ENCODE measurements at places on chromosomes 6 and 20.

DNA sequence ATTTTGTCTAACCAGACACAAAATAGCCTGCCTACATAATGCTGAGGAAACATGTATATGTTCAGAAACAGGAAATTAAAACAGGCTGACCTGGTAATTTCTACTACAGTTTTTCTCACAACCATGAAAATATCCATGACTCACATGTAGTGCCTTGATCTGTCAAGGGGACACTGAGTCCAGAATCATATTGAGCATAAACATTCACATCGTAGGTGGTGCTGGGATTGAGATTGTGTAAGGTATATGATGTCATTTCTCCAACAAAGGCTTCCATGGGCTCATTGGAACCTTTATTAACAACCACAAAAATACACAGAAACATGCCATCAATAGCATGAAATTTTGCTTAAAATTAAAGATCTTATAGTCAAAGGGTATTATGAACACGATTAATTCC is 80.9 kb downstream of the COL12A1 start:
- DNase-seq, result no peak

DNA sequence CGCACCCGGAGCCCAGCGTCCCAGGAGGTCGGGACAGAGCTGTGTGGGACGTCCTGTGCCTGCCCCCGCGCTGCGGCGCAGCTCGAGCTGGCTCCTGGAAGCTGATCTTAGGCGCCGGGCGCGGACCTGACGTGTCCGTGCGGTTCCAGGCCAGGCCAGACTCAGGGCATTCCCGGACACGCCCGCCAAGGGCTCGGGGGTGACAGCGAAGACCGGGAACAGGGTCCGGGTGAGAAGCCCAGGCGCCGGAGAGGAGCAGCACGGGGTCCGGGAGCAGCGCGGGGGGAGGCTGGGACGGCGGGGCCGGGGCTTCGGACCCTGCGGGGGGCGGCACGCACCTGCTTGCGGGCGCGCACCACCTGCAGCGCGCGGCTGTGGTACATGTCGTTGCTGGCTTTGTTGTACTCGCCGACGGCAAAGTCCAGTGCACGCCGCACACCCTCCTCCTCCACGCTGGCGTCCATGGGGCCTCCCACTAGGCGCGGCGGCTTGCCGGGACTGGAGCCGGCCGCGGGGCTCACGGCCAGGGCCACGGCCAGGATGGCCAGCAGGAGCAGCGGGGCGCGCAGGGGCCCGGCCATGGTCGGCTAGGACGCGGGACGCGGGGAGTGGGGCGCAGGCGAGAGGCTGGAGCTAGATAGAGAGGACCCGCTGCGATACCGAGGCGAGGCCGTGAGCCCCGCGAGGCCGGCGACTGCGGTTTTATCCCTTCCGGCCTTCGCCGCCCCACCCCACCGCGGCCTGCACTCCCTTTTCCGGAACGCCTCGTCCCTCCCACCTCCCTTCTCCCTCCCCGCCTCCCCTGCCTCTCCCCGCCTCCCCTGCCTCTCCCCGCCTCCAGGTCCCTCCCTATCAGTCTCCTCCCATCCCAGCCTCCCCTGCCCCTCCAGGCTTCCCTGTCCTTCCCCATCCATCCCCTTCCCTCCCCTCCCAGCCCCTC is at the start of gene CST3:
Gene CST3, minus strand, starts transcription at position 674 of the 940 bp plus-strand sequence. Its CDS starts 93 bp downstream, at position 581.
- DNase-seq, result no peak

GRCh38 chr6:124441450-124441849 is 520.8 kb upstream of the RNF217 start:
- no peak for DNase-seq

GRCh38 chr6:99013145-99013544 is 65.4 kb upstream of the FBXL4 start:
- DNase-seq, result no peak

DNA sequence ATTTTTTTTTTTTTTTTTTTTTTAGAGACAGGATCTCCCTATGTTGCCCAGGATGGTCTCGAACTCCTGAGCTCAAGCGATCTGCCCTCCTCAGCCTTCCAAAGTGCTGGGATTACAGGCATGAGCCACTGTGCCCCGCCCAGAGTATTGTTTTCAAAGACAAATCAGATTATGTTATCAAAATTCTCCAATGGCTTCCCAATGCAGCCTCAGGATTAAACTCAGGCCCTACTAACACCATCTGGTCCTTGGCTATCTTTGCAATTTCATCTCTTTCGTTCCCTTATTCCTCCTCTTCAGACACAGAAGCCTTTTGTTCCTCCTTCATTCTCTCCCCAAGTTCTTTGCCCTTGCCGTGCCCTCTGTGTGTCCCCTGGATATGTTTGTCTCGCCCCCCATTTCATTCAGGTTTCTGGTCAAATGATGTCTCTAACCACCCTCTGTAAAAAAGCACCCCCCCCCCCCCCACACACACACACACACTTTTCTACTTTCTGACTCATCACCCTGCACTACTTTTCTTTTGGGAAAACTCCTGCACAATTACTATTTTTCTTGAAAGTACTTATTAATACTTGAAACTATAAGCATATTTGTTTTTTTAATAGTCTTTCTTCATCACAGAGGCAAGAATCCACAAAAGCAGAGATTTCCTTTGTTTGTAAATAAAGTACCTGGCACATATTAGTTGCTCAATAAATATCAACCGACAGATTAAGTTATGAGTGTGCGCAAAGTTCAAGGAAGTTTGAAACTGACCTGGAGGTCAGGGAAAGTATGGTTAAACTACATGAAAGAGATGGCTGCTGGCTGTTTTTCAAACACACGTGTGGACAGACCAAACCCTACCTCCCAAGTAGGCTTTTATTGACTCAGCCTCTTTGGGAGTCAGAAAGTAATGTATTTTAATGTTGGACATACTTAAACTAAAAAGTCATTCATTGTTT is 16.7 kb downstream of the BTN1A1 start:
- DNase-seq, result no peak

- no peak for DNase-seq
Measured at GRCh38 chr6:56984361-56984760, 29.5 kb downstream of the BEND6 start.

- DNase-seq, result no peak
Measured at GRCh38 chr20:62548471-62548870, 72.7 kb upstream of the GATA5 start.

- no peak for DNase-seq
Measured at GRCh38 chr6:40819182-40819834, 219.7 kb downstream of the UNC5CL start.

DNA sequence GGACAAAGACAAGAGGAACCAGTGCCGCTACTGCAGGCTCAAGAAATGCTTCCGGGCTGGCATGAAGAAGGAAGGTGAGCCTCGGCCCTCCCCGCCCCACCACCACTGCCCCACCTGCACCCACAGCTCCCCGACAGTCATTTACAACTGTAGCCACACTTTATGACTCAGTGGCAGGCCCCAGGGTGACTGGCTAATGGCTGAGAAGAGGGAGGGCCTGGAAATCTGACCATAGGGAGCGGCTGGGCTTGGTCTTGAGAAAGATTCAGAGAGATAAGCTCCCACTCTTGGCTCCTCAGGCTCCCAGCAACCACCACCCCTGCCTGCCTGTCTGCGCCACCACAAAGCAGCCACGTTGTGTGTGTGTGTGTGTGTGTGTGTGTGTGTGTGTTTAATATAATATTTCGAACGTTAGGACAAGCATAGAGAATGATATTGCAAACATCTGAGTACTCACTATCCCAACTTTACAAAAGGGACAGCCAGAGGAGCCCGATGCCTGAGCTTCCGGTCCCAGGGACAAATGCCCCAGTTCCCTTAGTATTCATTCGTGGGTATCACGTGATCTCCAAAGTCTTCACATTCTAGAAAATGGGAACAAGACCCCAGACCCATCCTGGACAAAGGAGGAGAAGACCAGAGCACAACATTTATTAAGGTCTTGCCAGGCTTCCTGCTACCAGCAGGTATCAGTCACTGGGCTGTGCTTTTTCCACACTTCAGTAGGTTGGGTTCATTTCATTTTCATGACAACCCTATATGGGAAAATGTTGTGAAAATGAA is 52.1 kb downstream of the HNF4A start:
- no peak for DNase-seq

GRCh38 chr6:53236241-53236640 is 87.6 kb upstream of the GCM1 start:
- no peak for DNase-seq

DNA sequence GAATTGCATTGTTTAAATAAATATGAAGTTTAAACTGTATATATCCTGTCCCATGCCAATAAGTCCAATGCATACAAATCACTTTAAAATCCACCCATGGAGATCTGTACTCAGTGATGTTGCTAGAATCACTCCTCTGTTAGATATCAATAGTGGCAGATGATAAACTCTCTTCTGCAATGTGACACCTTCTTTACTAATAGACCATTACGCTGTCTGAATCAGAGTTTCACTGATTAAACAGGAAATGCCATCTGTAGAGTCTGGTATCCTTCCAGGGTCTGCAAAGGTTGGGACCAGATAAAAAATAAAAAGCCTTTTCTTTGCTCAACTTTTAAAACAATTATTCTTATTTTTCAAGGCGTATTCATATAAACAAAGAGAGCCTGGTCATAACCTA is 134.5 kb downstream of the EDN3 start:
- no peak for DNase-seq
